ENCODE measurements at places on chromosomes 2 and 18. TPM values are rescaled to one million over a fixed set of nuclear protein-coding genes. Genes with fewer than 3 reads are reported as not detected.

Gene EMILIN2
- total RNA-seq, result 26.8 TPM

Gene FAM161A
- 2.2 TPM for total RNA-seq

Gene SMCHD1
- total RNA-seq, result 59.9 TPM

Gene CRYGC
- total RNA-seq, result not detected

Gene APCDD1
- not detected for total RNA-seq

Gene CAVIN2
- 25.4 TPM for total RNA-seq

Gene KCTD1
- 7.2 TPM for total RNA-seq

Gene PDE11A
- 0.09 TPM for total RNA-seq

Gene C2orf81
- total RNA-seq, result 1.4 TPM

Gene DNER
- 2.8 TPM for total RNA-seq

Gene PSME4
- 11.8 TPM for total RNA-seq

Gene NHEJ1
- total RNA-seq, result 17.5 TPM

Gene TMEM198
- total RNA-seq, result 1.3 TPM

Gene TSPYL6
- not detected for total RNA-seq

Gene KIF5C
- total RNA-seq, result 0.26 TPM

Data from bronchial smooth muscle cell (primary cell).